ENCODE measurements at places on chromosomes 7 and 10. TPM values are rescaled to one million over a fixed set of nuclear protein-coding genes. Genes with fewer than 3 reads are reported as not detected.

Gene ADCY1
- total RNA-seq, result 1.0 TPM

DNA sequence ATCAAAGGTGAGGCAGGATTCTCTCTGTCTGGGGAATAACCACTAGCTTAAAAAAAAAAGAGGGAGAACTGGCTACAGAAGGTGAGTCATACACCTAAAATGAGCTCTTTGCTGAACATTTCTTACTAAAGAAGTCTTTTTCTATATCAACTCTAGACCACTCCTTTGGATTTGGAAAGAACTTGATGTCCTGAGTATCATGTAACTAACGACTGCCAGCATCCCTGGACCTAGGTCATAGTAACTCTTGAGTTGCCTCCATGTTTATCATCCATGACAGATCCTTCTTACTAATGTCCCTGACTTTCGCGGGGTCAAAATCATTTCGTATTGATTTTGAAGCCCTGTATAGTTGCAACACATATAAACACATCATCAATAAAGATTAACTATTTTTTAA, 89.1 kb downstream of the CNOT4 start:
- no peaks in the 10 kb centered on the region for H3K27me3 ChIP-seq
- no peaks in the 10 kb centered on the region for H3K36me3 ChIP-seq
- H3K27ac ChIP-seq, result no peak overlapping the region
- H3K4me1 ChIP-seq, result no peaks in the 10 kb centered on the region
- DNase-seq, result no peak

DNA sequence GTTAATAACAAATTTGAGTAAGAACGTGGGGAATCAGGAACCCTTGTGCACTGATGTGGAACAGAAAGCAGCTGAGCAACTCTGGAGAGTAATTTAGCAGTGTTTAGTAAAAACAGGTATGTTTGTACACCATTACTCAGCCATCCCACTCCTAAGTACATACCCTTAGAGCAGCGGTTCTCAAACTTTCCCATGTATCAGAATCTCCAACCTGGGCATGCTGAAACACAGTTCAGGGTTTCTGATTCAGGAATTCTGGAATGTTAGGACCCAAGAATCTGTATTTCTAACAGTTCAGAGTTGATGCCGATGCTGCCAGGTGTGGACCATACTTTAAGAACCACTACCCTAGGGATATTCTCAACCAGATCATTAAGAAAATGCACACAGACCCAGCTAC, 5.1 kb downstream of the SGMS1 start:
- H3K4me3 ChIP-seq, result no peak overlapping the region
- peaks cover 17% of the 10 kb centered on the region for H3K4me1 ChIP-seq

GRCh38 chr7:112547916-112548315, 67.1 kb downstream of the LSMEM1 start:
- no peak overlapping the region for H3K4me3 ChIP-seq
- no peaks in the 10 kb centered on the region for H3K27me3 ChIP-seq
- H3K36me3 ChIP-seq, result no peaks in the 10 kb centered on the region
- H3K27ac ChIP-seq, result no peak overlapping the region
- no peak for DNase-seq
- H3K4me1 ChIP-seq, result no peaks in the 10 kb centered on the region

DNA sequence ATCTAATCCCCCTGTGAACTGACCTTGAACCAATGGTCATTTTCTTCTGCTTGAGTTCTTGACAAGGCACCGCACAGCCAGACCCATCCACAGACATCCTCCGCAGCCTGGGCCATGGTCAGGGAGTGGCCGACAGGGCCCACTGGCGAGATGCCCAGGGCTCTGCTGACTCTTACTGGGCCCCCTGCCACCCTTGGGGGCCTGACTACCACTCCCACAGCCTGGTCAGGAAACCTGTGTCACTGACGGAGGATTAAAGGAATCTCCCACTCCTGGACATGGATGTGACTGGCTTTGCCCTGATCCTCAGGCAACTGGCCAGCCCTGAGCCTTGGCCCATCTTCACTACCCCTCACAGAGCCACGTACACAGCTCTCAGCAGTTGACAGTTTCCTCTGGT, 50.4 kb upstream of the ENO4 start:
- no peak overlapping the region for H3K27ac ChIP-seq
- peak; percentile 53 for DNase-seq
- H3K4me3 ChIP-seq, result no peak overlapping the region

- no peaks in the 10 kb centered on the region for H3K27me3 ChIP-seq
- no peak overlapping the region for H3K4me3 ChIP-seq
- H3K27ac ChIP-seq, result no peak overlapping the region
- DNase-seq, result no peak
These were observed 97.3 kb downstream of the CDK6 start for GRCh38 chr7:92739091-92739490.

GRCh38 chr7:54880326-54880989, 121.4 kb upstream of the SEC61G start:
- H3K4me1 ChIP-seq, result no peaks in the 10 kb centered on the region
- no peaks in the 10 kb centered on the region for H3K27me3 ChIP-seq
- peak; percentile 25 for DNase-seq
- H3K27ac ChIP-seq, result no peak overlapping the region

DNA sequence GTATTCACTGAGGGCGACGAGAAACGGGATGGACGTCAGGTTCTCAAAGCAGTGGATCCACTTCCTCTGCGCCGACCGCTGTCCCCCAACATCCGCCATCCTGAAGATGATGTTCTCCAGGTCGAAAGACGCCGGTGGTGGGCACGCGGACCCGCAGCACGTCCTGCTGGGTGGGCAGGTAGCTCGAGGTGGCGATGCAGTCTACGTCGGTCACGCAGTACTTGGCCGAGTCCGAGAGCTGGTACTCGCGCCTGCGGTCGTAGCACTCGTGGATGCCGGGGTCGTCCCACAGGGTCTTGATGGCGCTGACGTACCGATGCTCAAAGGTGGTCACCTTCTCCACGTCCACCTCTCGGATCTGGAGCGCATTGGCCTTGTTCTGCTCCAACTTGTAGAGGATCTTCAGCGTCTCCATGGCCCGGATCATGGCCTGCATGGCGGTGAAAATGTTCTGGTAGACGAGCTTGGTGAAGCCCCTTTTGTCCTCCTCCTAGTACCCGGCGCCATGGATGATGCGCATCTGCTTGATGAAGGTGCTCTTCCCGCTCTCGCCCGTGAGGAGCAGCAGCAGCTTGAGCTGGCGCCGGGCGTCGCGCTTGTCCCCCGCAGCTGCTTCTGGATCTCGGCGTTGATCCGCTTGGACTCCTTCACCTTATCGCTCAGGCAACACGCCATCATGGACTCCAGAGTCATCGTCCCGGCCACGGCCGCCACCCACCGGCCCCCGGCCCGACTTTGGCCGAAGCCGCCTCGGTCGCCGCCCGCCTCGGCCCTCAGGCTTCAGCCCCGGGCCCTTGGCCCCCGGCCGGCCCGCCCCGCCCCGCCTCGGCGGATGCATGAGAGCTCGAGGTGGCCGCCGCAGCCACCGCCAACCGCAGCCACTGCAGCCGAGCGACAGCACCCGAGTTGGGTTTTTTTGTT, 122.9 kb upstream of the KCTD7 start:
- H3K4me1 ChIP-seq, result peaks cover 8% of the 10 kb centered on the region
- DNase-seq, result no peak
- H3K4me3 ChIP-seq, result no peak overlapping the region
